Progenitor cell of endocrine pancreas (in vitro differentiated cells): ENCODE measurements at places on chromosomes 11 and 22. TPM values are rescaled to one million over a fixed set of nuclear protein-coding genes. Genes with fewer than 3 reads are reported as not detected.

SPON1 gene
- 13.3 and 13.7 TPM in 2 replicates for total RNA-seq

IRAG1 gene
- 5.4 and 6.3 TPM in 2 replicates for total RNA-seq

KIAA1671 gene
- 57.1 and 62.1 TPM in 2 replicates for total RNA-seq

POU2F3 gene
- 0.09 TPM in 1 of 2 replicates, not detected in the other for total RNA-seq

MMP13 gene
- total RNA-seq: not detected in 2 replicates

DDI1 gene
- not detected in 2 replicates for total RNA-seq

SCARF2 gene
- 14.4 and 14.6 TPM in 2 replicates for total RNA-seq

OR51A4 gene
- total RNA-seq: not detected in 2 replicates

ROBO4 gene
- not detected in 2 replicates for total RNA-seq

TTC36 gene
- total RNA-seq: 2.2 and 3.3 TPM in 2 replicates
